ENCODE measurements at places on chromosomes 4 and X.
A peak's percentile ranks its signal among the peaks of the same experiment; 100 is the strongest.

GRCh38 chrX:65900850-65901844 lies 138.7 kb downstream of the VSIG4 start:
- H3K4me3 ChIP-seq = no peak overlapping the region
- peak overlapping the region; percentile 10 for H3K27ac ChIP-seq
- peaks cover 3% of the 10 kb centered on the region for H3K36me3 ChIP-seq

DNA sequence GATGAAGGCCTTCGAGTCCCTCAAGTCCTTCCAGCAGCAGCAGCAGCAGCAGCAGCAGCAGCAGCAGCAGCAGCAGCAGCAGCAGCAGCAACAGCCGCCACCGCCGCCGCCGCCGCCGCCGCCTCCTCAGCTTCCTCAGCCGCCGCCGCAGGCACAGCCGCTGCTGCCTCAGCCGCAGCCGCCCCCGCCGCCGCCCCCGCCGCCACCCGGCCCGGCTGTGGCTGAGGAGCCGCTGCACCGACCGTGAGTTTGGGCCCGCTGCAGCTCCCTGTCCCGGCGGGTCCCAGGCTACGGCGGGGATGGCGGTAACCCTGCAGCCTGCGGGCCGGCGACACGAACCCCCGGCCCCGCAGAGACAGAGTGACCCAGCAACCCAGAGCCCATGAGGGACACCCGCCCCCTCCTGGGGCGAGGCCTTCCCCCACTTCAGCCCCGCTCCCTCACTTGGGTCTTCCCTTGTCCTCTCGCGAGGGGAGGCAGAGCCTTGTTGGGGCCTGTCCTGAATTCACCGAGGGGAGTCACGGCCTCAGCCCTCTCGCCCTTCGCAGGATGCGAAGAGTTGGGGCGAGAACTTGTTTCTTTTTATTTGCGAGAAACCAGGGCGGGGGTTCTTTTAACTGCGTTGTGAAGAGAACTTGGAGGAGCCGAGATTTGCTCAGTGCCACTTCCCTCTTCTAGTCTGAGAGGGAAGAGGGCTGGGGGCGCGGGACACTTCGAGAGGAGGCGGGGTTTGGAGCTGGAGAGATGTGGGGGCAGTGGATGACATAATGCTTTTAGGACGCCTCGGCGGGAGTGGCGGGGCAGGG lies 568 bp downstream of the HTT start:
- H3K4me3 ChIP-seq = peak overlapping the region; percentile 88
- H3K27me3 ChIP-seq = no peaks in the 10 kb centered on the region
- H3K36me3 ChIP-seq = peaks cover 4% of the 10 kb centered on the region
- peaks cover 24% of the 10 kb centered on the region for H3K4me1 ChIP-seq
- H3K27ac ChIP-seq = peak overlapping the region; percentile 80

DNA sequence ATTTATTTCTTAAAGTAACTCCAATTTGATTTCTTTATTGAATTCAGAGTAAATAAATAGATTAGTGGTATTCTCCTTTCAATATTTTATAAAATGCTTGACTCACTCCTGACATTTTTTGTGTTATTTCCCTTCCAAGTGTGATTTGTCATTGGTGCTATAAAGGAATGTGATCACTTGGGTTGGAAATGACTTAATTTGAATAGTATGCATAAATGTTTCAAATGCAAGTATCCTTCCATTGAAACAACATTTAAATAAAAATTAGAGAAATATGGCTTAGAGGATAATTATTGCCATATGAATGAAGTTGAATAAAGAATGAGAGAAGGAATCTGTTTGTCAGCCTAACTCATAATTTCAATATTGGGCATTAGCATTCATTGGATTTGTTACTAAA lies 182.7 kb downstream of the PABPC4L start:
- no peak overlapping the region for H3K27ac ChIP-seq
- no peak overlapping the region for H3K4me3 ChIP-seq
- no peak for DNase-seq
- H3K4me1 ChIP-seq = no peaks in the 10 kb centered on the region
- H3K27me3 ChIP-seq = no peaks in the 10 kb centered on the region
- no peaks in the 10 kb centered on the region for H3K36me3 ChIP-seq

DNA sequence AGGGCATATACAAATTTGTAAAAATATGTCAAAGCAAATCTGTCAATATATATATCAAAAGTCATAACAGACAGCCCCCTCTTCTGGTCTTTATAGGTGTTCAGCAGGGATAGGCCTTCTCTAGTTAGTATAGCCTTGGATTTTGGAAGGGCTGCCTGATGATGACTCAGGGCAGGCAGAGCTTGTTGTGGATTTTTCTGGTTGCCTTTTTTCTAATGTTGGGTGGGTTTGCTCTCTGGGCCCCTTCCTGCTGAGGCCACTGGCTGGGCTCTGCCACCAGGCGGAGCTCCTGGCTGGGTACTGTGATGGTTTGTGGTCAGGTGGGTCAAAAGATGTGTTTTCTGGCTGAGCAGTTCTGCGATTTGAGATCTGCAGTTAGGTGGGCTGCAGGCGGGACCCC lies 294.2 kb downstream of the GRIA2 start:
- no peaks in the 10 kb centered on the region for H3K36me3 ChIP-seq
- DNase-seq = no peak
- H3K27ac ChIP-seq = no peak overlapping the region
- H3K4me1 ChIP-seq = no peaks in the 10 kb centered on the region

GRCh38 chrX:16100673-16101072 lies 22.7 kb upstream of the GRPR start:
- H3K27ac ChIP-seq = no peak overlapping the region
- H3K4me3 ChIP-seq = no peak overlapping the region
- no peaks in the 10 kb centered on the region for H3K4me1 ChIP-seq

DNA sequence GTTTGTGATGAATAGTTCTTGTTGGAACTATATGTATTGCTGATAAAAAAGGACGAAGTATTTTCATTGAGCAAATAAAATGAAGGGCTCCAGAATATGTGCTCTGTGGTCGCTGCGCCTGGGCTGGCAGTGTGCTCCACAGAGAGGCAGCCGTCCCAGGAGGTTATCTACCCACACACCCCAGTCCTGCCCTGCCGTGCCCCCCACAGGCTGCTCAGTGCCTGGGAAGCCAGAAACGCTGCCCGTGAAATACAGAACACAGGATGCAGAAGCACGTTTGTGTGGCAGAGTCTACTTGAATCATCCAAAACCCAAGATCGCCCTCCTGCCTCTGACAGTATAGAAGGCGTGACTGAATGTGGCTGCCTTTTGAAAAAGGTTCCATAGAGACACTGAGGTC lies 1.4 kb downstream of the CLDN22 start:
- no peaks in the 10 kb centered on the region for H3K36me3 ChIP-seq
- peaks cover 23% of the 10 kb centered on the region for H3K4me1 ChIP-seq
- no peak overlapping the region for H3K4me3 ChIP-seq
- no peak overlapping the region for H3K27ac ChIP-seq
- H3K27me3 ChIP-seq = peaks cover 15% of the 10 kb centered on the region
- DNase-seq = no peak

- no peaks in the 10 kb centered on the region for H3K4me1 ChIP-seq
- DNase-seq = no peak
These were observed 42.3 kb upstream of the LNX1 start for GRCh38 chr4:53633608-53634007.

Measured in activated CD8-positive, alpha-beta T cell treated with anti-CD3 and anti-CD28 coated beads, Interleukin-2, amount 10 ng/mL, durations not matched to agents 7 days and 5 days (primary cell).